ENCODE measurements at places on chromosomes 13 and 19.

DNA sequence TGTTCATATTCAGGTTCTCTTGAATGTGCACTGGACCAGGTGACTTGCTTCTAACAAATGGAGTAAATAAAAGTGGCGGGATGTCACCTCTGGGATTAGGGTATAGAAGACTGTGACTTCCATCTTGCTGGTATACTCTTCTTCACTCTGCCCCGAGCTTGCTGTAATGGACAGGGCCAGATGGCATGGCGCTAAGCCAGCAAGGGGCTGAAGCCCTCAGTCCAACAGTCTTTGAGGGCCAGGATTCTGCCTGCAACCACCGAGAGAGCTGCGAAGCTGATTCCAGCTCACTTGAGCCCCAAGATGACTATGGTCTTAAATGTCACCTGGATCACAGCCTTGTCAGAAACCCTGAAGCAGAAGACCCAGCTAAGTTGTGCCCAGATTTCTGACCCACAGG lies 600.0 kb downstream of the FGF9 start:
- no peak for DNase-seq

- no peak for DNase-seq
Observed at GRCh38 chr19:8610936-8611300, 403 bp upstream of the ADAMTS10 start.

DNA sequence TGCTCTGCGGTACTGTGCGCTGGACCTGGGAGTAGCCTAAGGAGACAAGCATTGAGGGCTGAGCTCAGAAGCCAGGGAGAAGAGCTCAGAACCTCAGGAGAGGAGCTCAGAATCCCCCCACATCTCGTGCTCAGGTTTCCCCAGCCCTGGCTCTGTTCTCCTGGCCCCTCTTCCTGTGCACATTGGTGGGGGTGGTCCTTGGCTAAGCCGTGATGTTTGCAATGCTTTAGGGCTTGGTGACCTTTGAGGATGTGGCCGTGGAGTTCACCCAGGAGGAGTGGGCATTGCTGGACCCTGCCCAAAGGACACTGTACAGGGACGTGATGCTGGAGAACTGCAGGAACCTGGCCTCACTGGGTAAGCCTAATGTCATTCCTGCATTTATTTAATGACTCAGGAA lies 6.6 kb downstream of the ZNF557 start:
- DNase-seq, result no peak

GRCh38 chr19:45878043-45878794 lies 7.7 kb downstream of the IRF2BP1 start:
- peak; percentile 15 for DNase-seq

- DNase-seq, result no peak
Observed at GRCh38 chr13:84137292-84137691, 255.0 kb upstream of the SLITRK1 start.

DNA sequence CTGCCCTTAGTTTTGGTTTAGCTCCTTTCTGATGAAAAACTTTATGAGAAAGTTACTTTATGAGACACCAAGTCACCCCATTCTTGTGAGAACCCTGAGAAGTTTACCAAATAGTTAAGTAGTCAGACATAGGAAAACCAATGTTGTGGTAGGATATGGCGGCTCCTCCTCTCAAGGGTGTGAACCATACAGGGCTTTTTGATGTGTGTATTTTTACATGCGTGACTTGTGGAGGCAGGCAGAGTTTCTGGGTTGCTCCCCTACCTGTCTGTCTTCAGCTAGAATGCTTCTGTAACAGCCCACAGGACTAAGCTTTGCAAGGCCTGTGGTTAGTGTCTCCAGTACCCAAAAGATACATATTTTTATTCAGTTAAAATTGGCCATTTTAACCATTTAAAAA lies 18.3 kb downstream of the UBAC2 start:
- no peak for DNase-seq

- DNase-seq, result no peak
Observed at GRCh38 chr13:63161219-63161618, 1745.6 kb upstream of the PCDH20 start.

DNA sequence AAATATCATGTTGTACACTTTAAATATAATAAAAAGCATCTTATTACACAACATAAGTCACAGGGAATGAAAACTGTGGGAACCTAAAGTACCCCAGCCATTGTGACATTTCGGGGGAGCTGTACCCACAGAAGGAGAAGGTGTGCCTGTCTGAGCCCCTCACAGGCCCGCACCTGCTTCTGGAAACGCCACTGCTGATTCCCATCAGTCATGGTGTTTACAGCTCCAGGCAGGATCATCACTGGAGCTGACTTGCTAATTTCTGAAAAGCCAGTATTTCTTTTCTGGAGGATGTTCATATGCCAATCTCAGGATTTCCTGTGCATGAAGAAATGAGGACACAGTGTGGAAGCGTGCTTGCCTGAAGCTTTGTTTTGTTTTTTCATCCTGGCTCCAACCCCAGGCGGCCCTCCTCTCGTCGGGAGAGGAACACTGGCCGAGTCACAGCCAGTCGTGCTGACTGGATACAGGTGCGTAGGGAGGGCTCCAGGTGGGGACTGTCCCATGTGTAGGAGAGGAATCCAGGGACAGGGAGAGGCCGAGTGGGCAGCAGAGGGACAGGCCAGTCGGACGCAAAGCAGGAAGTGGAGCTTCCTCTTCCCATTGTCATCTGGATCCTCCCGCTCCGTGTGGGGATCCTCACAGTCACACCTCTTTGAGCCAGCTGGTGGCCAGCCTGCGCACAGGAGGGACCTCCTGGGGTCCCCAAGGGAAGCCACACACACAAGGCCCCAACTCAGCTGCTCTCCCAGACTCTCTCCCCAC lies 4.2 kb upstream of the ATP12A start:
- DNase-seq, result no peak

GRCh38 chr19:45179072-45179891 lies 698 bp downstream of the BLOC1S3 start:
- DNase-seq, result no peak

- peak; percentile 33 for DNase-seq
Observed at GRCh38 chr13:28375250-28375930, 119.5 kb downstream of the FLT1 start.

DNA sequence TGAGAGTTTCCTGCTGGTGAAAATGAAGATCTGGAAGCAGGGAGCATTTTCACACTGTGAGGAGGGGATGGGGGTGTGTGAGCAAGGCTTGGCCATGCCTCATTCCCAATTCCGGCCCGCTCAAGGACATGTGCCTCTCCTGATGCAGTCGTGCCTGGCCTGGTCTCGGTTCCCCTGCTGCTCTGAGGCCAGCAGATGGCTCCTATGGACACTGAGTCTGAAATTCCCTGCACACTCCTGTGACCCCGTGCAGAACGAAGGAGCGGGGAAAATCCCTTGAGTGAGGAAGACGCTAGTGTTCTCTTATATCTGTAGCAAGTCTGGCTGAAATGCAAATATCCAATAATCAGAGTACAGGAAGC lies 363 bp upstream of the ZNF763 start:
- DNase-seq, result peak; percentile 29

- no peak for DNase-seq
Observed at GRCh38 chr19:42158926-42159325, 26.7 kb upstream of the POU2F2 start.

- peak; percentile 34 for DNase-seq
Observed at GRCh38 chr13:41312176-41312500, 1.1 kb downstream of the NAA16 start.

DNA sequence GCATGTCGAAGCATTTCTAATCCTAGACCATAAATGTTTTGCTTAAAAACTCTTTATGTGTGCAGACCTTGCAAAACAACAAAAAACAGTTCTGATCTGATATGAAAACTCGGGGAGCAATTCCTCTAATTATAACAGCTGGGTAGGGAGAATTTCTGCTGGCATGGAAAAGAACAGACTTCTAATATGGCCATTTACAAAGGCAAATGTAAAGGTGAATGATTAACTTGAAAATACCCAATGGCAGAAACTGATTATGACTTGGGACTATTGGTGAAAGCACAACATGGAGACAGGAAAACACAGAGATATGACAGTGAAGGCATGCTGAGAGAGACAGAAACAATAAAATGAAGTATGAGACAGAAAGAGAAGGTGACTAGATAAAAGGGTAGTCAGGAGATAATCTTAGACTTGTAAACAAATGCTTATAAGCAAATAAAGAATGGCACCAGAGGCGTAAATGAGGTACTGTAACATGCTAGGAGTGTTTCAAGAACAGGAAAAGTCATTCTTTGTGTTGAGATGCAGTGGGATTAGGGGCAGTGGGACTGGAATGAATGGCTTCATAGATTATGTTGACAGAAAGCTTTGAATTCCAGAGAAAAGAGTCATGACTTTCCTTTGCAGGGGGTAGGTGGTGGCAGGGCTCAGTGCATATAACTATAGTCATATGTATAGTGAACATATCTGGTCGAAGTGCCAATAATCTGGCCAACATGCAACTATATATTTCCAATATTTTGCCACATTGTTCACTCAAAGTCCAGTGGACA lies 393.0 kb downstream of the ITGBL1 start:
- no peak for DNase-seq

- no peak for DNase-seq
Observed at GRCh38 chr13:24145674-24146073, 14.8 kb upstream of the SPATA13 start.

GRCh38 chr19:2381148-2381820 lies 21.2 kb downstream of the TMPRSS9 start:
- DNase-seq, result no peak

DNA sequence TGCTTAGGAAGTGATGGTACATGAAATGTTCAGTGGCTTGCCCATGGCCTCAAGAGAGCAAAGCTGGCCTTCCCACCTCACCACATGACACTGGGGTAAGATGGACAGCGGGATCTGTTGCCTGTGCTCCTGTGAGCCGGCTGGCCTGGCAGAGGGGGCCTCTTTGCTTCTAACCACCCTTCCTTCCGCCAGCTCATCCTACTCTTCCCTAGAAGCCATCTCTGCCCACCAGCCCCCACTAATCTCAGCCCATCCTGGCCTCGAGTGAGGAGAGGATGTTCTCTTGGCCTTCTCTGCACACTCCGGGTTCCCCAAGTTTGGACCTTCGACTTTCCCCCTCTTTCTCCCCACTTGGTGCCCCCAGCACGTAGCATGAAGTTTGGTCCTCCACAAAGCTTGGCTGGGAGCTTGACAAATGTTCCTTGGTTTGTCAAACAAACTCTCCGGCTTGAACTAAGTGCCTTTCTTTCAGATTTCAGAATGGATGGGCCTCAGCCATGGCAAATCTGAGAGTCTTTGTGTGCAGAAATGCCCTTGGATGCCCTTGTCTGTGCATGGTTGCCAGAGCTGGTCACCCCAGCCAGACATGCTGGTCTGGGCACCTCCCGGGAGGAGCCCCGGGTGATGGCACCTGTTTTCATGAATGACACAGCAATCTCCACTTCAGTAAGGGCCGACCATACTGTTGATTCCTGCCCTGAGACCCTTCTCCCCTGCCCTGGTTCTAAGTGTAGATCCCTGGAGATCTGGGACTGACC lies 145.5 kb downstream of the URI1 start:
- no peak for DNase-seq

GRCh38 chr13:94607939-94608338 lies 6.3 kb downstream of the GPR180 start:
- no peak for DNase-seq

GRCh38 chr13:76314495-76314894 lies 571.7 kb downstream of the KCTD12 start:
- no peak for DNase-seq

GRCh38 chr13:20395061-20395916 lies 130.4 kb downstream of the CRYL1 start:
- DNase-seq, result no peak

DNA sequence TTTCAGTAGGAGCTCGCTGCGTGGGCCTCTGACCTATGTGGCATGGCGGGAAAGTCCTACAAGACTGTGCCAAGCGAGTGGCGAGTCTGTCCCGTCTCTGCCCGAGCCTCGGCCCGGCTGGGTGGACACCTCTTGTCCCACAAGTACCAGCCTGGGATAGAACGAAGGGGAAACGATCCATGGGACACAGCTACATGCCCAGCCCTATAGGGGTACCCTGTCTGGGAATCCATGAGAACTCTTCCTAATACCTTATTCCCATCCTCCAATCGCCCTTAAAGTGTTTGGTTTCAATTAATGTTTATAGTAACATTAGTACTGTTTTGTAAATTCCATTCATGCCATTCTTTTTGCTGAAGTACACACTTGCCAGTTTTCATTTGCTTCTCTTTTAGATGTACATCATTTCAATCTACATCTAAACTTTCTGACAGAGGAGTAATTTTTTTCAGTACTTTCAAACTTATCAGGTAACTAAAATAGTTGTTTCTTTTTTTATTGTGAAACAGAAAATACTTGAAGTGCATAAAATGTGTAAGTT lies 667 bp upstream of the ZNF790 start:
- no peak for DNase-seq

GRCh38 chr19:41356984-41357739 lies 3.4 kb upstream of the TGFB1 start:
- DNase-seq, result no peak

- DNase-seq, result no peak
Observed at GRCh38 chr13:74835579-74835978, 646.4 kb downstream of the TBC1D4 start.

- no peak for DNase-seq
Observed at GRCh38 chr13:66338542-66338941, 891.6 kb downstream of the PCDH9 start.

GRCh38 chr13:88369866-88370265 lies 698.7 kb downstream of the SLITRK5 start:
- no peak for DNase-seq

GRCh38 chr19:38851622-38852230 lies 1.9 kb upstream of the HNRNPL start:
- DNase-seq, result peak; percentile 93

DNA sequence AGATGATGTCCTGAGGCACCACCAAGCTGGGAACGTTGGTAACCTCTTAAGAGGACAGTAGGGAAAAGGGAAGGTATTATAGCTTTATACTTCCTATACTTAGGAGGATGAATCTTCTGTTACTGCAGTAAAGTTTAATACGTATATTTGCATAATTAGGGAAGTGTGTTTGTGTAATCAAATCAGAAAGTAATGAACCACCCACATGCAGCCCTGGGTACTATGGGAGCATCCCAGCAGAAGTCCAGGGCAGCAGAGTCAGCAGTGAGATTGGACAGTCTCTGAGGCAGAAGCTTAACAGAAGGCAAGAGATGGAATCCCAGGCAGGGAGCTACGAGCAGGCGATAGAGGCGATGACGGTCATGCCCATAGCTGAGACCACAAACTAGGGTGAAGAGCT lies 12.5 kb downstream of the SAFB start:
- no peak for DNase-seq

DNA sequence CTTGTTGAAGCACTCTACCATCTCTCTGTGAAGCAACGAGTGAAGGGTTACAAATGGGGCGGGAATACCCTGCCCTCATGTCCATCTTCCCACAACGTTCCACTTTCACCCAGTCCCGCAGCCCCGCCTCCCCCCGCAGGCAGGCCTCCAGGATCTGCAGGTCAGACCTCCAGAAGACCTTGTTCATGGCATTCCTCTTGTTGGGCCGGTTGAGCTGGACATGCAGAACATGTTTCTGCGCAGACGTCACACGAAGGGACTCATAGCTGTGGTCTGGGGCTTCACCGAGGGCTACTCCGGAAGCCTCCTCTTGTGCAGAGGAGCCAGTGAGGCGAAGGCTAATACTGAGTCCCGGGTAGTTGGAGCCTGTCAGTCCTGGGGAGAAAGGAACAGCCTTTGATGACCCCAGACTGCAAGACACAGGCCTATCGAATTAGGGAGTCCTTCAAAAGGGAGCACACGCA lies 420 bp downstream of the ECH1 start:
- peak; percentile 60 for DNase-seq
